HFF-Myc (cell line): ENCODE measurements at places on chromosomes 2 and 18.

GRCh38 chr2:221204699-221205098 lies 367.4 kb downstream of the EPHA4 start:
- no peak for DNase-seq

- DNase-seq = peak; percentile 12
Measured at GRCh38 chr2:50529600-50530218, 502.2 kb downstream of the NRXN1 start.

DNA sequence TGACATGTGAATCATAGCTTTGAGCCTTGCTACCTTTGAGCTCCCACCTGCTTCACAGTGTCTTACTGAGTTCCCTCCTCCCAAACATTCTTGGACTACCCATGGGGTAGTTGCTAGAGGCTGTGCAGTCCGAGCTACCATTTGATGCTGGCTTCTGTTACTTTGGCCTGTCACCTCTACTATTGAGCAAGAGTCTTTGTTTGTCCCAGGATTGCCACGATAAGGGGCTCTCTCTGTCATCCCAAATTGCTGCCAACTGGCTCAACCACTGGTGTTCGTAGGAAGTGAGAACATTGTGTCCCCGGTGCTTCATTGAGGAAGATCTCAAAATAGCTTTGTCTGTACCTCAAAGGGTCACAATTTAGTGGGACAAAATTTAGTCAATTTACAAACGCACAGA lies 59.1 kb upstream of the PAX8 start:
- no peak for DNase-seq

GRCh38 chr2:109435066-109435690 lies 178.6 kb downstream of the SEPTIN10 start:
- DNase-seq = no peak

GRCh38 chr2:118830118-118830517 lies 17.3 kb downstream of the EN1 start:
- DNase-seq = no peak

DNA sequence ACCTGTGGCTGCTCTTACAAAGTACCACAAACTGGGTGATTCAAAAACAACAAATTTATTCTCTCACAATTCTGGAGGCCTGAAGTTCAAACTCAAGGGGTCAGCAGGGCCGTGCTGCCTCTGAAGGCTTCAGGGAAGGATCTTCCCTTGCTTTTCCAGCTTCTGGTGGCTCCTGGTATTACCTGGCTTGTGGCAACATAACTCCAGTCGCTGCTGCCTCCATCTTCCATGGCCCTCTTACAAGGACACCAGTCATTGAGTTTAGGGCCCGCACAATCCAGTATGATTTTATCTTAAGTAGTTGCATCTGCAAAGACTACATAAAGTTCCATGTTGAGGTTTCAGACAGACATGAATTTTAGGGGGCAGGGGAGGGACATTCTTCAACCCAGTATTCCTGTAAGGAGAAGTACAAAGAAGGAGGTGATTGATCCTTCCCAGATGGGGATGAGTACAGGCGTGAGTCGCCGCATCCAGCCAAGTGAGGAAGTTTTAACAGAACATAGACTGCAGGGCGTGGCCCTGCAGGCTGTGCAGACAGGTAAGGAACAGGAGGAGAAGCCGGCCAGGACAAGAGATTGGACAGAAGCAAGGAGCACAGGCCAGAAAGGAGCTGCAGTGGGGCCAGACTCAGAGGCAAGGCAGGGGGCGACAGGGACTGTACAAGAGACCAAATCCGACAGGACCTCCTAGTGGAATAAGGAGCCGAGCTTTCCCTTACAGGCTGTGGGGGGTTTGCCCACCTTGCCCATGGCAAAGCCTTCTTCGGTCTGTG lies 44.4 kb upstream of the BZW1 start:
- no peak for DNase-seq

DNA sequence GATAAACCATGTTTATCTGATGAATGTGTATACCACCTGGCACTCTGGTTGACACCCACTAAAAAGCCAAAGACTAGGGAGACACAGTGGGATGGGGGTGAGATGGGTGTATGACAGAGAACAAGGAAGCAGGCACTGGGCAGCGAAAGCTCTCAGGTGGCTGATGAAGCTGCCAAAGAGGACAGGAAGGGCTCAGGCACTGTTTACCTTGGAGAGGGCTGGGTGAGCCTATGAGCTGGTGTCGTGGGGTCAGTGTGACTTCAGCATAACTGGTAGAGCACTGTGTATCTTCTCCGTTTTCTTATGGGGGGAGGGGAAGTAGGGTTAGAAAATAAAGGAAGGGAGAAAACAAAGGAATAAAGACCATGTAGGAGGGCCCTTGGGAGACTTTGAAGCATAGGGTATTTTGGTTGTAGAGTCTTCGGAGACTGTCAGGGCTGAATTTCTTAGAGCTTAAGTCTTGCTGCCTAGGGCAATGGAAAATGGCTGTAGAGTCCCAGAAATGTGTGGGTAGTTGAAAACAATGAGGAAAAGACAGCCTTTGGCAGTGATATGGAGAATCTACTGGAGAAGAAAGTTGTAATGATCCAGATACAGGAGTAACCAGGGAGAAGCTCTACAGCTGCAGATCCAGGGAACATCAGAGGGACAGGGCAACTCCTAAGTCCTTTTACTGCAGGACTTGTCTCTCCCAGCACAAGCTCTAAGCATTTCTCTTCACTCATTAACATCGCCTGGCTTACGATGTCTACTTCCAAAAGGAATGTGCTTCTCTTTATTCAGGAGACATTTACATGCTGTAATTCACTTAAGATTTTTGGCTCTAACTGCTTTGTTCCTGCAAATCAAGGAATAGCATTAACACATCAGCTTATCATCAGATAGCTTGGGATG lies 120.0 kb downstream of the AQP4 start:
- DNase-seq = no peak

GRCh38 chr2:163984986-163985385 lies 249.2 kb upstream of the FIGN start:
- DNase-seq = no peak

GRCh38 chr2:129763190-129763846 lies 216.1 kb upstream of the RAB6C start:
- DNase-seq = no peak

- DNase-seq = no peak
Measured at GRCh38 chr2:178529194-178529593, 48.9 kb downstream of the PLEKHA3 start.

DNA sequence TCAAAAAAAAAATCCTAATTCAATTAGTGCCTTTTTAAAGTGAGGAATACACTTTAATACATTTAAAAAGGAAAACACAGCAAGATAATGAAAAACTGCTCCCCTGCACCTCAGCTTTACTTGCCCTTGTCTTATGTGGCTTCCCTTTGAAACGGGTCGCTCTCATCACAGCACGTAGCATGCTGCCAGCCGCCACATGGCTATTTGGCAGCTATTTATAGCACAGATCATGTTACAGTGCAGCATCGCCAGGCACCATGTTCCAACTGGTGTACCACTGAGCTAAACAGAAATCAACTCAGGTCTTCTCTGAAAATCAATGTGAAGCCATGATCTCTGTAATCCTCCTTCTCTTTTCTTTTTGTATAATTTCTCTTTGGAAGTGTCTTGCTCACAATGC lies 65.1 kb downstream of the TMEM182 start:
- peak; percentile 14 for DNase-seq

DNA sequence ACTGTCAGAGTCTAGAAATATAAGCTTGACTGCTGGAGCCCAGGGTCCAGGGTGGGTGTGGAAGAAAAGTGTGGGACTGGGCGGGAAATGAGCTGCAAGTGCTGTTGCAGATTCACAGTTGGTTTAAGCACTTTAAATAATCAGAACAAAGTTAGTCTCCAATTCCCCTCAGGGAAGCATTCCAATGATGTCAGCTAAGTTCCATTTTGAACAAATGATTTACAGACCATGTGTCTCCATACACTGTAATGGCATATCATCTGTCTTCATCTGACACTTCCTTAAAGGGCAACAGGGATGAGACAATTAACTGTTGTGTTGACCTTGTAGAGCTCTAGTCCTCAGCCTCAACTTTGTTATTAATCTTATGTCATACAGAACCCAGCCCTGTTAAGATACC lies 31.5 kb upstream of the REG3A start:
- DNase-seq = no peak

DNA sequence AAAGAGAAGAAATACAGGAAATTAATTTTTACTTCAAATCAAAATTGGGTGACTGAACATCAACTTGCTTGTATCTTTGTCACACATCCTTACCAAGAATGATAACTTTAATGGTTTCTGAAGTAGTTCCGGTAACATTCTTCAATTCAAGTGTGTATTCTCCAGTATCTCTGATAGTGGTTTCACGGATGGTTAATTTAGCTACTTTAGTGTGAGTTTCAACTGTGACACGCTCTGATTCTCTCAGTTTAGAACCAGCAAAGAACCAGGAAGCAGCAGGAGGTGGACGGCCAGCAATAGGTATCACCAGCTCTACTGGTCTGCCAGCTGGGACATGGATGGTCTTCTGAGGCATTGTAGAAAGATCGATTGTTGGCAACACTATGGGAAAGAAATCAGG lies 62.3 kb downstream of the PLEKHA3 start:
- DNase-seq = no peak

DNA sequence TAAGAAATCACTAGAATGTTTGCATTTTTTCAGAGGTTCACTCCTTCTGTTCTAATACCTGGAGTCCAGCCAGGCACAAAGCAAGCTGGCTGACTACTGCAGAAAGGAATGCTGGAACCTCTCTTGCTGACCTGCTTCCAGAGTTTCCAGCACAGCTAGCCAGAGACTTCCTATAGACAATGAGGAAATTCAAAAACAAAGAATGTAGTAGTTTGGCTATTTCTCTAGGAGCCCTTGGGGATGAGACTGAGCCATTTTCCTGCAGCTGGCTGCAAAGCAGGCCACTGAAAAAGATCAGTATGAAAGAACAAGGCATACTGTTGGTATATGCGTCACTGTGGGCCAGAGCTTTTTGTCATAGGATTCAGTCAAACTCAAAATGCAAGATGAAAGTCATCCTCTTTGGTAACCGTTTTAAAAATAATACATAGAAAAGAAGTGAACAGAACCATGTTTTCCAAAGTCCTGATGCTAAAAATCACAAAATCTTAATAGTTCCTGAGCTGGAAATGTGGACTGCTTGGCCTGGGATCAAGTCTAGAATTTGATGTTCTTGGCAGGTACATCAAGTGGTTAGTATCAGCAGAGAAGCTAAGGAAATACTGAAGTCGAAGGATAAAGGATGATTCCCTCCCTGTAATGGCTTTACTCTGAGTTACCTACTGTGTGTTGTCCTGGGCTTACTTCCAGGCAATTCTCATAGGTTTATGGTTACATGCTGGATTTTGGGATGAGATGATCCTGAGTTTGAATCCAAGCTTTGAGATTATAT lies 9.0 kb upstream of the DSEL start:
- peak; percentile 77 for DNase-seq

- no peak for DNase-seq
Measured at GRCh38 chr2:104901037-104901881, 47.3 kb downstream of the POU3F3 start.

GRCh38 chr2:191555092-191555742 lies 122.7 kb upstream of the NABP1 start:
- peak; percentile 71 for DNase-seq

DNA sequence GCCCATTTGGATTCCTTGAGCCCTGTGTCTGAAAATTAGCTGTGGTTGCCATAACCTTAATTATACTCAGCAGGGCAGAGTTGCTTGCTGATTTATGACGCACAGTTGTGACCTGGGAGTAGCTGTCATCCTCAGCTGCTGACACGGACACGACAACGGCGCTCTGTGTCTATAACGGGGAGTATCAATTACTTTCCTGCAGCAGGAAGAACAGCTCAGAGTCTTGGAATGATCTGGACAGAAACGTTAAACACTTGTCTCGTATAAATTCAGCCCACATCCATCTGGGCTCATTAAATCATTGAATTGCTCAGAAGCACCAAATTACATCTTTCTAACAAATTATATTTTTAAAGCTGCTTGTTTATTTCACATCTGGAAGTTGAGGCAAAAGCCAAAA lies 116.3 kb downstream of the SEPTIN10 start:
- peak; percentile 86 for DNase-seq

GRCh38 chr18:22632191-22632590 lies 214.5 kb upstream of the CTAGE1 start:
- DNase-seq = no peak

- DNase-seq = no peak
Measured at GRCh38 chr2:126699018-126699417, 43.1 kb downstream of the GYPC start.

- no peak for DNase-seq
Measured at GRCh38 chr2:129296396-129296795, 683.1 kb upstream of the RAB6C start.

DNA sequence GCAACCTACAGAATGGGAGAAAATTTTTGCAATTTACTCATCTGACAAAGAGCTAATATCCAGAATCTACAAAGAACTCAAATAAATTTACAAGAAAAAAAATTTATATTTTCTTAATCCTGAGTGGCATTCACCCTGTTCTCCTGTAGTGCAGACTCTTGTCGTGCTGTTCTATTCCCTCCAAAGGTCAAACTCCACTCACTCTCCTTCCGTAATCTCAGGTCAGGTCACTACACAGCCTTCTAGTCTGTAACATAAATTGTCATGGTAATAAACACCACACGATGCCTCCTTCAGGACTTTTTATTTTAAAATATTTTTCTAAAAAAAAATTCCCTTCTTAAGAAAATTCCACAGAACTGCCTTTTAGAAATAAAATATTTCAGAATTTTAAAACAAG lies 417.9 kb upstream of the GCFC2 start:
- DNase-seq = no peak

- no peak for DNase-seq
Measured at GRCh38 chr2:158997037-158997790, 28.8 kb downstream of the TANC1 start.

GRCh38 chr2:27284996-27285395 lies 2.8 kb downstream of the TRIM54 start:
- DNase-seq = no peak

DNA sequence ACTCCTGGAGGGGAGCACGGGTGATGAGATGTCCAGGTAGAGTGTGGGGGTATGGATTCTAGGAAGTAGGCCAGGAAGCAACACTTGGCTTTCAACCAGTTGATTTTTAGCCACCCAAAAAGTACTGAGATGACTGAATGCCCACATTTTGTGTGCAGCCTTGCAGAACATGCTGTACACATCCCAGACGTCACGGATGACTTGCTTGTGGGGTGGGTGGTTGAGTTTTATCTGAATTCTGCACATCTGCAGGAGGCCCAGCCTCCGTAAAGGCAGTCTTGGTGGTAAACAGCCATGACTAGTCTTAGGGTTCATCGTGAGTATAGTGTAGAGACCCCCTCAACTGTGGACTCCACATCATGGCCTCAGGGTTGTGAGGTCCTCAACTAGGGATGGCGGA lies 53.3 kb upstream of the CCDC195 start:
- DNase-seq = no peak
